ENCODE measurements at places on chromosomes 7 and 10.

- no peak for DNase-seq
Measured at GRCh38 chr7:18849130-18849529, 268.3 kb downstream of the TWIST1 start.

DNA sequence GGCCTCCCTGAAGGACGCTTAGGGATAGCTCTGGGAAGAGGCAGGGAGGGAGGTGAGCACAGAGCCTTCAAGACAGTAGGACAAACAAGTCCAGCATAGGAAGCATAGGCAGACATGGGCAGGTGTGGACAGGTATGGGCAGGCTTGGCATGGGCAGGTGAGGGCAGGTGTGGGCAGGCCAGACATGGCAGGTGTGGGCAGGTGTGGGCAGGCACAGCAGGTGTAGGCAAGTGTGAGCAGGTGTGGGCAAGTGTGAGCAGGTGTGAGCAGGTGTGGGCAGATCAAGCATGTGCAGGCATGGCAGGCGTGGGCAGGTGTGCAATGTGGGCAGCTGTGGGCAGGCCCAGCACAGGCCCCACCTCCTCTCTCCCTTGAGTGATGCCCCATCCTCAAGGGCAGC, 148.8 kb upstream of the ZMIZ1 start:
- no peak for DNase-seq

- DNase-seq: no peak
Measured at GRCh38 chr10:11740907-11741306, 1.3 kb upstream of the ECHDC3 start.

GRCh38 chr10:45454859-45455258, 80.8 kb downstream of the ALOX5 start:
- DNase-seq: no peak

DNA sequence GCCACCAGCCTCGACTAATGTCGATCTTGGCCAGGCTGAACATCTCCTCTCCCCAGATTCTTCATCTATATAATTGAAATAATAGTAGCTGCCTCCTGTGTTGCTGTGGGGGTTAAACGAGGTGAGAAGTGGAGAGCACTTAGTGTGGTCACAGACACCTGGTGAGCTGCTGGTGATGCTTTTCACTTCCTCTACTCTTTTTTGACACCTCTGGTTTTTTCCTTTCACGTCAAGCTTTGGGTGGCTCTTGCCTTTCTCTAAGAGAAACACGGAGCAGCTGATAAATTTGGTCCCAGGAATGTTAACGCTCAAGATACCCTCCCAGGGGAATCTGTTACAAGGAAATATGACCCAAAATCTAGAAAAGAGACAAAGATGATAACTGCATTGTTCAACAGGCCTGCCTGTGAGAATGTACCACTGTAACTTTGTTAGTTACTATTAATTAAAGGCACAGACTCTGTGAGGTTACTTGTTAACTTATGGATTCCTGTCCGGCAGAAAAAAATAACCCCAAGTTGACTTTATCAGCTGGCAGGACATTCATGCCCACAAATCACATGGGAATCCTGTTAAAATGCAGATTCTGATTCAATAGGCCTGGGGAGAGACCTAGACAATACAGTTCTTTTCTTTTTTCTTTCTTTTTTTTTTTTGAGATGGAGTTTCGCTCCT, 9.5 kb upstream of the NPFFR1 start:
- no peak for DNase-seq

DNA sequence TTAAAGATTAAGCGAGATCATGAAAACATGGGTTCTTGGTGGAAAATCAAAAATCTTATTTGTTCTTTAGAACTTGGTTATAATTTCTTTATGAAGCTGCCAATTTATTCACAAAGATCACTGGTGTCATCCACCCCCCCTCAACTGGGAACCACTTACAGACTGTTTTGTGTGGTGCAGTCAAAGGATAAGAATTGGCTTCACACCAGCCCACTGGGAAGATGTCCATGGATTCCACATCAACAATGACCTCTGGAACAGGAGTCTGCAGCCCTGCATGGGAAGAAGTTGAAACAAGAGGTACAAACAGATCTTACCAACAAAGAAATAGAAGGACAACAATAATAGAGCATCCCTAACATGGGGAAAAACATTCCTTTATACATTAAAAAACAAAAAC, 205.2 kb downstream of the SFMBT2 start:
- no peak for DNase-seq

GRCh38 chr10:96856317-96856716, 24.2 kb downstream of the LCOR start:
- no peak for DNase-seq

DNA sequence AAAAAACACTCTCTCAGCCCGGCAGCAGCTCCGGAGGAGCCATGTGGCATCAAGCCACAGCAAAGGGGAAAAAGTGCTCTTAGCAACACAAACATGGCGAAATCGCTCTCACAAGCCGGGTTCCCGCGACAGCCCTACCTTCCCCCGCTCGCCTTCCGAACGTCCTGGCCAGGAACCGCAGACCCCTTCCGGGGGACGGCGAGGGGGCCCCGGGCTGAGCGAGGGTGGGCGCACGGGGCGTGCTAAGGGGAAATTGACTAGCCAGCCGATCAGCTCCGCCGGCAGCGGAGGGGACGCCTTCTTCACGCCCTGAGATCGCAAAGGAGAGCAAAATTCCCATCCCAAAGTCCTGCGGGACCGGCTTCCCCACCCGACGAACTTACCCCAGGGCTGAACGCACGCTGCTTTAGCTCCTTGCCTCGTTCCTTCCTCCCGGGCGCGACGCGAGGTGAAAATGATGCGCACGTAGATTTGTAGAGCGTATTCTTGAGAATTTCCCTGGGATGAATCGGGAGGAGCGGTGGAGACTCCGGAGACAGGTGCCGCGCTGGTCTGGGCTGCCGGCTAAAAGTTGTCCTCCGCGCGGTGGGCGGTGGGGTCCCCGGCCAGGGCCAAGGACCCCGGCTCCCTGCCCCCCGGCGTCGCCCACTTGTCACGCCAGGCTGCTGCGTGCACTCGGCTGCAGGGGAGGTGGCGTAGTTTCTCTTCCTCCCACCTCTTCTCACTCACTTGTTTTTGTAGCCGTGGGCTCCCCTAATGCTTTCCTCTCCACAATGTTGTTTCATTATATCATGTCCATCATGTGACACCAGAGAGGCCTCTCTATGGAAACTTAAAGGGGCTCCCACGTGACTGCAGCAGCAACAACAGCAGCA, 220.1 kb upstream of the MKLN1 start:
- DNase-seq: peak; percentile 40

- no peak for DNase-seq
Measured at GRCh38 chr10:126940670-126941310, 35.6 kb downstream of the DOCK1 start.

GRCh38 chr7:47303695-47304453, 278.0 kb downstream of the TNS3 start:
- DNase-seq: no peak

- no peak for DNase-seq
Measured at GRCh38 chr10:117449636-117450035, 74.4 kb upstream of the PDZD8 start.

DNA sequence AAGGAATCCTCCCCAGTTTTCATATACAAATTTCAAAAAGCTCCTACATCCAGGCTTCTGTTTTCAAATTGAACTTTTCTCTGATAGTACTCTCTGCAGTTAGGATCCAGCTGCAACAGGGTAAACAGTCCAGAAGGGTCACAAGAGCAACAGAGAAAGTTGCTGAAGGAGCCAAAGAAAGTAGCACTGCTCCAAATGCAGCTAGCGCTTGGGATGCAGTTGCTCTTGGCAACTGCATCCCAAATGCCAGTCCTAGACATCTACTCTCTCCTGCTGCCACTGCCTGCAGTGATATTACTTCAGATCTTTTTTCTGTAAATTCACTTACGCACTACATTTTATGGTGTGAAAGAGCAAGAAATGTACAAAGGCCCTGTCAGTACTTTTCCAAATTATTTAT, 14.6 kb downstream of the GPR37 start:
- DNase-seq: no peak

DNA sequence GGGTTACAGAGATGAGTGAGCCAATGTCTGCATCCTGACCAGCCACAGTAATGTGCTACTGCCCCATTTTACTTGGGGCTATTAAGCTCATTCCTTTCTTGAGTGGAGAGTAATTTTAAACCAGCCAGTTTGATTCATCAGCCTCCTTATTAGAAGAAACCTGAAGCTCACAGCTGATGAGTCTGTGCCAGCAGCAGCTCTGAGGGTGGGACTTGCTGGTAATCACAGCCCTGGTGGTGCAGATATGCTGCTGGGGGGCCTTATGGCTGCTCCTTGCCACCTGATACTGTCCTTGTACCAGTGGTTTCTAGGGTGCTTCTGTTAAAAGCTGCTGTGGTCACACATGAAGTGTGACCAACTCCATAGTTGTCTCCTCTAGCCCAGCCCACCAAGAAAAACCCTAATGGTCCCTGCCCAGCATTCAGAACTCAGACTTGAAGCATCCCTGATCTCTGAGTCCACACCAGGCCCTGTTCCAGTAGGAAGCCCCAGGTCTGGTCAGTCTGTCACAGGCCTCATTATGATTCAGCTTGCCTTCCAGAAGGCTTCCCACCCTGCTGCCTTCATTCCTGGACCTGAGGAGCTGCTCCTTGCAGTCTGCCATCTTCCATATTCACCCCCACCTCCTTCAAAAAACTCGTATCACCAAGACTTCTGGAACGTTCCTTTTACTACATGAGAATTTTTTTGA, 28.9 kb upstream of the RBM20 start:
- DNase-seq: no peak

GRCh38 chr7:95018021-95018420, 110.6 kb downstream of the PPP1R9A start:
- no peak for DNase-seq

DNA sequence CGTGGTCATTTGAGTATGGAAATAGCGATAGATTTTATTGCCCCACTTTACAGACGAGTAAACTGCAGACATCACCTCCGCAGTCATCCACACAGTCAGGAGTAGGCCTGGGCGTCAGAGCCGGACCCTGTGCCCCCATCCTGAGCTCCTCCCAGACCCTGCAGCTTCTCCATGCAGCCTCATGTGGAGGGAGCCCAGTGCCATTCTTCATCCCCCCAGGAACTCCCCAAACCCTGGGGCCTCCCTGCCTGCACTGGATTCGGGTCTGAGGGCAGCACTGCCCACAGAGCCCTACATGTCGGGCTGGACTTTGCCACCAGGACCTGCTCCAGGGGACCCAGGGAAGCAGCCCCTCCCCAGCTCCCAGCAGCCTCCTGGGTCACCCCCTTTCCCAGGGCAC, 100.8 kb downstream of the MKI67 start:
- DNase-seq: no peak

- no peak for DNase-seq
Measured at GRCh38 chr10:84531396-84531795, 203.0 kb downstream of the CCSER2 start.

- DNase-seq: no peak
Measured at GRCh38 chr10:86647773-86648703, 6.3 kb upstream of the OPN4 start.

DNA sequence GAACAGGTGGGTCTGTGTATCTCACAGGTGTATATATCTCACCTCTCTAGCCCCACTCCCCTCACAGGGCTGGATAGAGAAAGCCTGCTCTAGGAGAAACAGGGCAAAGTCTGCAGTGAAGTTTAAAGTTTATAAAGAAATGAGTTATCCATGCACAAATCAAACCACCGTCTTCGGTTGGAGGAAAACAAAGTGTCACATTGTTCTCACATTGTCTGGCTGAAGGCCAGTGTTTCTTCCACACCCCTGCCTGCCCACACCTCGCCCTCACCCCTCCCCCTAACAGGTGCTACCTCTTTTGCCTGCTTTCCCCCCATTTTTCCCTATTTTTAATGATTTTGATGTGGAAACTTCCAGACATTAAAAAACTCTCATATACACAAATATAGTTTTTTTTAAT, 25.8 kb downstream of the AQP1 start:
- DNase-seq: no peak

DNA sequence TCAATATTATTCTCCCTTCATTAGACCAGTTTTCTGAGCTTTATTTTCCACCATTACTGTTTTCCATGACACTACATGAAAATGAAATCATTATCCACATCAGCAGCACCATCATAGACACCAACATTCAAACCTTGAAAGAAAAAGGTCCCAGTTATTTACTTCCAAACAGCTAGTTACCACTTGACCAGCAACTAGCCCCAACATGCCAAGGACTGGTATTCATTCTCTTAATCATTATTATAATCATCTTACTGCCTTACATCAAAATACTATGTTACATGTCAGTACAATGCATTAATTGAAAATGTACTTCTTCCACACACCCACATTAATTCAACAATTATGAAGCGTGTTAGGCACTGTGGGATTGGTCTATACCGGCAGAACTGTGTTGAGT, 199.4 kb downstream of the TSPAN12 start:
- no peak for DNase-seq

- DNase-seq: no peak
Measured at GRCh38 chr10:49359349-49360270, 36.3 kb downstream of the DRGX start.

DNA sequence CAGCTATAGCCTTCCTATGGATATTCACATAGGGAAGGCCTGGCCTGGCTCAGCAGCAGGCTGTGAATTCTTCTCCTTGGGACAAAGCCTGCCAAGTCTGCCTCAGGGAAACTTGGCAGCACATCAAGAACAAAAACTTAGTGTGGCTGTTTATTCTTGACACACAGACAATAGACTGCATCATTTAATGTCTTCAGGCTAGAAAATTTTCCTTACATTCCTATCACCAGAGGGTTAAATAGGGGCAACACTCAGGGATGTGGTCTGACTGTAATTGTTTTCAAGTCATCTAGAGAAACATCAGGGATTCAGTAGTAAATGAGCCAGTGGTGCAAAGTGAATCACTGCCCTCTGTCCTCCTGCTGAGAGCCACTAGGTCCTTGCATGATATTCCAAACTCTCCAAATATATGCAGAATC, 137.3 kb downstream of the SEMA3C start:
- DNase-seq: no peak

DNA sequence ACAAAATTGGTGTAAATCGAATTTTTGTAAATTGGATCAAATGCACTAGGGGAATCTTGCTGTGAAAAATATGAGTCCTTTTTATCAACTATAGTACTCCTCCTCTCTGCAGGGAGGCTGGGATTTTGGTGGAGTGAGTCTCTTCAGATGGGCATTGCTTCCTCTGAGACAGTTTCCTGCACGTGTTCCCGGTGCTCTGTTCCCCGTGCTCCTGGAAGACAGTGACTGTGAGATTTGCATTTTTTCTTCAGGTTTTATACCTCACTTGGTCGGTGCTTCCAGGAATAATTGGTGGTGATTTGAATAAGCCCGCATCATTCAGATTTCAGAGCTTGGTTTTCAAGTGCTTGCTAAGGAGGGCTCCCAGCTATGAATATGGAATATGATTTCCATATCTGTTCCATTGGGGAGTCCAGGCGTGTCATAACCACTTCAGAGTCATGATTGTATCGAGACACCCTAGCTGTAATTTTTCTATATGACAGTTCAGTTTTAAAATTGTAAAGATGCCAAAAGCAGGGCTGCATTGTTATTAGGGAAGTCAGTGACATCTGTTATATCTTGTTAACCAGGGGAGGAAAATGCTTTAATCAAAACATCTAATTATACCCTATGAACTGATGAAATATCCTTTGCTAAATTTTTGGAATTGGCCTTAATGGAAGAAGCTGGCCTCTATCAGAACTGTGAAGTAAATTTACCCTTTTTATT, 12.3 kb downstream of the AUTS2 start:
- no peak for DNase-seq
